ENCODE measurements at places on chromosomes 13 and 19.

GRCh38 chr19:2663920-2664571, 38.4 kb downstream of the GNG7 start:
- no peak for DNase-seq

GRCh38 chr19:798415-799075, 1.3 kb downstream of the PTBP1 start:
- peak; percentile 53 for DNase-seq

GRCh38 chr13:30431269-30431940, 9.1 kb downstream of the UBE2L5 start:
- DNase-seq = no peak

- no peak for DNase-seq
Measured at GRCh38 chr13:35599384-35599783, 122.9 kb upstream of the MAB21L1 start.

- DNase-seq = no peak
Measured at GRCh38 chr19:43820098-43820883, 6.8 kb upstream of the ZNF283 start.

DNA sequence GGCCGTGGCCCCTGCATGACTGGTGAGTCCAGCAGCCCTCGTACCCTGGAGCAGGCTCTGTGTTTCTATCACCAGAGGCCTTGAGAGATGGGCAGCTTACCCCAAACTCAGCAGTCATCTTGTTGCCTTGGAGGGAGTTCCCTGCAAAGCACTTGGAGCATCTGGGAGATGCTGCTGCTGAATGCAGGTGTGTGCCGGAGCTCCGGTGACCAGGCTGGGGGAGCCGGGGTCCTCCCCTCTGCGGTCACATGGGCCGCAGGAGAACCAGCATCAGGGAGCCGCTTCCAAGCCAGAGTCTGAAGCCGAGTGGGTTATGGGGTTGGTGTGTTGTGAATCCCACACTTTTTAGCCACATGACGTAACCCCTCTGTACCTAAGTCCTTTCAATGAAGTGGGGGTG, 82.8 kb downstream of the TEX29 start:
- DNase-seq = no peak

DNA sequence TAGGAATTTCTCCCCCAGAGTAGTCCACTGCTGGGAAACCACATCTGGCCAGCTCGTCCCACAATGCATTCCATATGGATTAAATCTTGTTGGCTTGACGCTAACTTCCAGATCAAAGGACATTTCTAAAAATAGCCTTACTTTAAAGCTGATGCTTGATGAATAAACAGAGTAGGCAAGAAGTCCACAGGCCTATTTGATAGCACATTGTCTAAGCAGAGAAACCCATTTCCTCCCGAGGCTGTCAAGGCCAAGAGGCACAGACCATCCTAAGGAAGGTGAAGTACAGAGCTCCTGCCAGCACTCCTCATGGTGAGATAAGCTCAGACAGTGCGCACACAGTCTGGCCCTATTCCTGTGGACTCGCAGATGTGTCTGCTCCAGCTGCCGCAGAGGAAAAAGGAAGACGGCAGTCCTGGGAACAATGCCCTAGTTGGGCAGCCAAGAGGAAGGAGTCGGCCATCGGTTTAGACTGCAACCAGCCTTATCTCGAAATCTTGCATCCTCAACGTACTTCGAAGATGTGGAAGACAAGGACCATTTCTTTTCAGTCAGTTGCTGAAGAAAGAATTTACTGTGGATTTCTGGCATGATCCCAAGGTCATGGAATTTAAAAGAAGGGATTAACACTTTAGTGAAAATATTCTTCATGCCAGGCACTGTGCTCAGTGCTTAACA, 156.8 kb downstream of the RGCC start:
- DNase-seq = no peak

DNA sequence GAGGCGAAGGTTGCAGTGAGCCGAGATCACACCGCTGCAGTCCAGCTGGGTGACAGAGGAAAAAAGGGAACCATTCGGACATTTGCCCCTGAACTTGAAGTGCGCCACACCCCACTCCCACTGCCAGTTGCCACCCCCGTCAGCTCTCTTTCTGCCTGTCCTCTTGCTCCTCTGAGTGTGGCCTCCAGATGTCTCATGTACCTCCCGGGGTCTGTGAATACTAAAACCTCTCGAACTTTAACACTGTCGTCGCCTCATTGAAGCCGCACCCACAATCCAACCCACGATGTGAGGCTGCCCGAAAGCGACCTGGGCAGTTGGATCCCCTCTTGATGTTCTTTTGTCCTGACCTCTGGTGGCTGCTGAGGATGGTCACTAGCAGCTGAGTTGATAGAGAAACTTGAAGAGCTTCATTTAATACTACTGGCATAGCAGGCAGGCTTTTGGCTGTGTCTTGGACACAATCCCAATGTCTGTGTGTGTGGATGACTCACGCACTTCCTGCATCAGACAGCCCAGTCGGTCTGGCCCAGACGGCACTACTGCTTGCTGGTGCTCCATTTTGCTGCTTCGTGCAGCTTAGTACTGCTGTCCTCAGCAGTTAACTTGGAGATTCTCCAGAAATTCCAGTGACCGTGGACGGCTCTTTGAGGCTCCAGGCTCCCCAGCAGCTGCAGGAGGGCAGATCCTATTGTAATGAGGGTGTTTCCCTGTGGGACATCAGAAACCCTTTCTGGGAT, 4.2 kb downstream of the FPR3 start:
- no peak for DNase-seq

DNA sequence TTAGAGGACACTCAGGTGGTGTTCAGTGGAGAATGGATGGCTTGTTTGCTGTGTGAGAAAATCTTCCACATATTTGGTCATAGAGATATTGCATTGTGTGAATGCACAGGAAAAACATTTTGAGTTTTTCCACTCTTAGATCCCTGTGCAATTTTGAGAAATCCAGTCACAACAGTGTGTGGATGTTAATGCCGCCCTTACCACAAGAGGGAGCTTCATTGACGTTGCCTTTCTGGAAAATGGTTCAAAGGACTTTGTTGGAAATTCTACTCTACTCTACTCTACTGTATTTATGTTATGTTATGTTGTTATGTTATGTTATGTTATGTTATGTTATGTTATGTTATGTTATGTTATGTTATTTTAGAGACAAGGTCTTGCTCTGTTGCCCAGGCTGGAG, 13.4 kb downstream of the ZNF20 start:
- no peak for DNase-seq
